ENCODE measurements at places on chromosomes 5 and 9. TPM values are rescaled to one million over a fixed set of nuclear protein-coding genes. Genes with fewer than 3 reads are reported as not detected.

DNA sequence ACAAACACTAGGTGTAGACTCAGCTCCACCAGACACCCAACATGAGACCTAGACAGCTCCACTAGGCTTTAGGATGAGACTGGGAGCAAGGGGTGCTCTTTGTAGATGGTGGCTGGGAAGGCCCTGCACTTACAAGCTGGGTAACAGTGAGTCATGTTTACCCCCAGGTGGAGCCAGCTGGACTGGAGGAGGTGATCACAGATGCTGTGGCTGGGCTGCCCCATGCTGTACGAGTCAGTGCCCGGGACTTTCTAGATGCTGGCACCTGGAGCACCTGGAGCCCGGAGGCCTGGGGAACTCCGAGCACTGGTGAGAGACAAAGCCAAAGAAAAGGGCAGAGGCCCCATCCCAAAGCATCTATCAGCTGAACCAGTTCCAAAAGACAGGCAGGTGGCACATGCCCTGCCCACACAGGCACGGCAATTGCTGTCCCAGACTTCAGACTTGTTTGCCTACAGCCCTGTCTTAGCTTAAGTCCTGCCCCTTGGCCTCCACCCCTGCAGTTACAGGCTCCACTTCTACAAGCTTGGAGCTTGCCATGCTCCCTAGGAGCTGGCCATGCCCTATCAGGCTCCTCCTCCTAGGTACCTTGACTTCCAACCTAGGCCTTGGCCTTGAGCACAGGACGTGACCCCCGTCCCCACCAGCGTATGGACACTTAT is 2.7 kb downstream of the CCL27 start:
- DNase-seq = peak; percentile 82

DNA sequence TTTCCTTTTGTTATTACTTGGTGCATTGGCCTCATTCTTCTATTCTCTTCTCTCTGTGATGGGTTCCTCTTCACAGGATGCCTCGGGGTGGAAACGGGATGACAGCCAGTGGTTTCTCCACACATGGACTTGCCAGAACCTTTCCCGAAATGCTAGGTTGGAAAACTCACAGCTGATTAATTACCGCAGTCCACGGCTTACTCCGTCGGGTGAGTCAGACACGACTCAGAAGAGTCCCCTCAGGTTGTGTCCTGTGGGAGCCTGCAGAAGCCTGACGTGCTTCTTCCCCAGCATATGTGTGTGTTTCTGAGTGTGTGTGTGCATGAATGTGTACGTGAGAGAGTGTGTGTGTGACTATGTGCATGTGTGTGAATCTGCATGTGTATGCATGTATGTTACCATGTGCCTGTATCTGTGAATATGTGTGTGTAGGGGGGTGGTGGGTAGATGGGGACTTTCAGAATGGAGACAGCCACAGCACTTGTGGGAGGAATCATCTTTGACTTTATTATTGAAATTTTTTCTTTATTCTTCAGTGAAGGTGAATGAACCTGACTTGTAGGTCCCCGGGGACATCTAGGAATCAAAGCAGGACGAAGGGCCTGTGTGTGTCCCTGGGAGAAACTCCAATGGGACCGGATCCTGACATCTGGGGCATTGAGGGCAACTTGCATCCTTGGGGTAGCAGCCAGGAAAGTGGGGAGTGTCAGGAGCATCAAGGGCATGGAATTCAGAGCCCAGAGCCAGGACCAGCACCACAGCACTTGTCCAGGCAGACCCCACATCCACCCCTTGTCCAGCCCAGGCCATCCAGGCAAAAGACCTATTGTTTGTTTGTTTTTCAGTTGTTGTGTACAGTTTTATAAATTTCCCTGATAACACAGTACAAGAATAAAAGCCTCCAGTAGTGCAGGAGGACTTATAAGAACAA is 21.9 kb upstream of the MED10 start:
- DNase-seq = peak; percentile 86

Gene SMAD5
- 72.1 TPM for polyA plus RNA-seq

Gene KCNV2
- not detected for polyA plus RNA-seq

DNA sequence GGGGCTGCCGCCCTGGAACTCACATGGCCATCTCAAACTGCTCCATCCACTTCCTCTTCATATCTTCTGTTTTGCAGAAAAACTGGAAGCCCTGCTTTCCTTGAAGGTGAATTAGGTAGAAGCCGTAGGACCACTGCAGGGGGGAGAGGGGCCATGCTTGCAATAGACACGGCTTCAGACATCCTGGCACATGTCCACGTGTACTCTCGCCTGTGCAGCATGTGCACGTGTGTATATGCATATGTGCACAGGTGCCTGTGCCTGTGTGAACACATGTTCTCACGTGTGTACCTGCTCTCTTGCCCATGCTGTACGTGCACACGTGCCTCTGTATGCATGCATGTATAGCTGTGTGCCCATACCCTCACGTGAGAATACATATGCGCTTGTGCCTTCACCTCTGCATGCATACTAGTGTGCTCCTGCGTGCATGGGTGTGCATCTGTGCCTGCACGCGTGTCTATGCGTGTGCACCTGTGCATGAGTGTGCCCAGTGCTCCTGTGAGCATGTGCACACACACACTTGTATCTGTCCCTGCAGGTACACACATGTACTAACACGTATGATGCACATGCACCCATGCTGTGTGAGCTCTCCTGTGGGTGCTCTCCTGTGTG is 47.7 kb upstream of the SARDH start:
- DNase-seq = no peak

Gene SPINK13
- polyA plus RNA-seq = not detected

Gene DMGDH
- polyA plus RNA-seq = 0.13 TPM

- DNase-seq = no peak
These were observed 342.9 kb downstream of the SPOCK1 start for GRCh38 chr5:137156180-137156579.
